ENCODE measurements at places on chromosomes 1 and 21.
A peak's percentile ranks its signal among the peaks of the same experiment; 100 is the strongest.

- no peak for DNase-seq
Measured at GRCh38 chr1:33842348-33842747, 21.5 kb upstream of the HMGB4 start.

DNA sequence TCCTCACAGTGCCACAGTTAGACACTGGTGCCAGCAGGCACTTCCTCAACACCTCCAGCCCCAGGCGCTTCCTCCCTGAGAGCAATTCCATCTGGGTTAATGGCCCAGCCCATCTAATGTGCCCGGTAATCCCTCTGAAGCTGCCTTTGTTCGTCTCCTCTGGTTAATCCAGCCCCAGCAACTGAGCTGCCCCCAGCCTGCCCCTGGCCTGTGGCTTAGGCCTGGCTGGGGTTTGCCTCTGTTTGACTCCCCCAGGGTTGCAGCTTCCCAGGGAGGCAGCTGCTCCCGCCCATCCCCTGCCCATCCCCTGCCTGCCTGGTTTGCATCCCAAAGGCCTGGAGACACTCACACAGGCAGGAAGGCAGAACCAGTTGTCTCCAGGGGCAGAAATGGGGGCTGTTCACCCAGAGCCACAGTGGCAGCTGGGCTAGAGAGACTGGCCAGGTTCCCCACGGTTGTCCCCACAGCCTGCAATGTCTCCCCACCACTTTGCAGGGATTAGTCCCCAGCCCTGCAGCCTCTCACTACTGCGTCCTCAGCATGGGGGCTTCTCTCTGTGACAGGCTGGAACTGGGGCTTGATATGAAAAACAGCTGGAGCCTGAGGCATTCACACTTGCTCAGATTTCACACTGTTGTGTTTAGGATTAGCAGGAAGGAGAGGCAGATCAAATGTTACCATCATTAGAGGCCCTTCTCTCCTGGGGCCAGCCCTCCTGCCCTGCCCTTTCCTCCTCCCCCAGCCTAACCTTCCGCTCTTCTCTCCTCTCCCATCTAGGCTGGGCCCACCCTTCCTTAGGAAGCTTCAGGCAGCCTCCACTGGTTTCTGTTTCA, 120.2 kb downstream of the TLR5 start:
- DNase-seq = peak; percentile 92

DNA sequence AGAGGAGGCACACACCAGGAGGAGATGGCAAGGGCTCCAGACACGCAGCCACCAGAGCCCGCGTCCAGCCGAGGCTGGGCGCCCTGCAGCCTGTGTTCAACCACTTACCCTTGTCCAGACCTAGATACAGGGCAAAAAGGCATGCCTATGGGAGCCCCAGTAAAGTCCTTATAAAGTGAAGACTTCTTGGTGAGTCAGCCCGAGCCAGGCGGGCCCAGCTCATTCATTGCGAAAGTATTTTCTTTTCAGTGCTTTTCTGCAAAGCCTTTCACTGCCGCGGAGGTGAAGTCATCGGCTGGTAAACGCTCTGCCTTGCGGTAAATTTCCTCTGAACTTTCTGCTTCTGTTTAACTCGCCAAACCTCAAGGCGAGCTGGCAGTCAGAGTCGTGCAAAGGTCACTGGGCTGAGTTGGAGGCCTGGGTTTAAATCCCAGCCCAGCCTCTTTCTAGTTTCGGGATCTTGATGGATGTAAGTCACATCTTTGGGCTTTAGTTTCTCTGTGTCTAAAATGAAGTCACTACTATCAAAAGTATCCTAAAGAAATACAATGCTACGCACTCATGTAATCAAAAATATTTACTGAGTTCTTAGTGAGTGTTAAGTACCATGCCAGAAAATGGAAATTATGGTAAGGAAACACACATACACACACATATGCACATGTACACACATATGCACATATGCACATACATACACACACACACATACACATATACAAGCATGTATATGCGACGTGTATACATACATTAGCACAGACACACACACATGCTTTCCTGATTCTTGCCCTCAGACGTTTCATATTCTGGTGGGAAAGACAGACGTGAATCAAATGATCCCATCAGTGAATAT, 54.7 kb upstream of the IFFO2 start:
- peak; percentile 70 for DNase-seq

DNA sequence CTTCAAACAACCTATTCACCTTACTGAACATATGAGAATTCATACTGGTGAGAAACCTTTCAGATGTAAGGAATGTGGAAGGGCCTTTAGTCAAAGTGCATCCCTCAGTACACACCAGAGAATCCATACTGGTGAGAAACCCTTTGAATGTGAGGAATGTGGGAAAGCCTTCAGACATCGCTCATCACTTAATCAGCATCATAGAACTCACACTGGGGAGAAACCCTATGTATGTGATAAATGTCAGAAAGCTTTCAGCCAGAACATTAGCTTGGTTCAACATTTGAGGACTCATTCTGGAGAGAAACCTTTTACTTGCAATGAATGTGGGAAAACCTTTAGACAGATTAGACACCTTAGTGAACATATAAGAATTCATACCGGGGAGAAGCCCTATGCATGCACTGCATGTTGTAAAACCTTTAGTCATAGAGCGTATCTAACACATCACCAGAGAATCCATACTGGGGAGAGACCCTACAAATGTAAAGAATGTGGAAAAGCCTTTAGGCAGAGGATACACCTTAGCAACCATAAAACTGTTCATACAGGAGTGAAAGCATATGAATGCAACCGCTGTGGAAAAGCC, 13.2 kb upstream of the EXO5 start:
- DNase-seq = no peak

DNA sequence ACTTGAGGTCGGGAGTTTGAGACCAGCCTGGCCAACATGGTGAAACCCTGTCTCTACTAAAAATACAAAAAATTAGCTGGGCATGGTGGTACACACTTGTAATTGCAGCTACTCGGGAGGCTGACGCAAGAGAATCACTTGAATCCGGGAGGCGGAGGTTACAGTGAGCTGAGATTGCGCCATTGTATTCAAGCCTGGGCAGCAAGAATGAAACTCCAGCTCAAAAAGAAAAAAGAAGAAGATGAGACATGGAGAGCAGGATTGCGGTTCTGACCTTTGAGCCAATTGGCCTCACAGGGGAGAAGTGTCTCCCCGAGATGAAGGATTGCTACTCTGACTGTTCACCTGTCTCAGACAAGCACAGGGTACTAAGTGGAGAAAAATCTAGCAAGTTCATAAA, 6.6 kb downstream of the SCCPDH start:
- DNase-seq = no peak

DNA sequence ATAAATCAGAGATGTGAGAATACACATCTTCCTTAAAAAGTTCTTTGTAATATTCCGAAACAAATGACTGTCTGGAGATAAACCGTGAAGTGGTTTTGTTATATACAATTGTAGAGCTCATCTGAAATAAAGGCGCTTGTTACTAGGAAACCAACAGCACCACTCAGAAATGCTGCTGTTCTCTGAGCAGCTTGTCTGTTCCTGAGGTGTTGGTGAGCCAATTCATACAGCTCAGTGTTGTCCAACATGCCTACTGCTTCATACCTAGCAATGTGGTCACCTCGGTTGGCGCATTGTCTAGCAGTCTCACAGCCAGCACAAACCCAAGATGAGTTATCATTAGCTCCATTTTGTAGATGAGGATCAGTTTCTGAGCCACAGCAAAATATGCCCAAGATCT, 44.4 kb downstream of the GFI1 start:
- DNase-seq = no peak

- no peak for DNase-seq
Measured at GRCh38 chr1:224732377-224733026, 116.4 kb downstream of the CNIH3 start.

GRCh38 chr1:174702011-174702410, 254.2 kb downstream of the GPR52 start:
- DNase-seq = no peak
